ENCODE measurements at places on chromosomes 12 and 14.

DNA sequence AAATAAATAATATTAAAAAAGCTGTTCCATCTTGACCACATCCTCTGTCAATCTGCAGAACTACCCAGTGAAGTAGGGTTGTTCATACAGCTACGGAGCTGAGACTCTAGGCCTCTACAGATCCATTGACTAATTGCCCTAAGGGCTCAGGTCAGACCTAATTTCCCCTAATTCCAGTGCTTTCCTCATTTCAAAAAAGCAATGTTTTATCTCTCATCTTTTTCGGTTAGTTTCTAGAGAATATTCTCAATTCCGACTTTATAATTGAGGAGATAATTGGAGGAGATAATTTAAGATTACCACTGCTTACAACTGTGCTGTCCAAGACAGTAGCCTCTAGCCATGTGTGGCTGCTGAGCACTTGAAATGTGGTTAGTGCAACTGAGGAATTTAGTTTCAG, 167.1 kb downstream of the KIF21A start:
- H3K4me3 ChIP-seq: no peak overlapping the region
- no peaks in the 10 kb centered on the region for H3K36me3 ChIP-seq
- peaks cover 6% of the 10 kb centered on the region for H3K4me1 ChIP-seq
- H3K27me3 ChIP-seq: no peaks in the 10 kb centered on the region

GRCh38 chr12:9793779-9794395, 33.2 kb upstream of the CD69 start:
- no peak for DNase-seq
- peaks cover 10% of the 10 kb centered on the region for H3K4me1 ChIP-seq

DNA sequence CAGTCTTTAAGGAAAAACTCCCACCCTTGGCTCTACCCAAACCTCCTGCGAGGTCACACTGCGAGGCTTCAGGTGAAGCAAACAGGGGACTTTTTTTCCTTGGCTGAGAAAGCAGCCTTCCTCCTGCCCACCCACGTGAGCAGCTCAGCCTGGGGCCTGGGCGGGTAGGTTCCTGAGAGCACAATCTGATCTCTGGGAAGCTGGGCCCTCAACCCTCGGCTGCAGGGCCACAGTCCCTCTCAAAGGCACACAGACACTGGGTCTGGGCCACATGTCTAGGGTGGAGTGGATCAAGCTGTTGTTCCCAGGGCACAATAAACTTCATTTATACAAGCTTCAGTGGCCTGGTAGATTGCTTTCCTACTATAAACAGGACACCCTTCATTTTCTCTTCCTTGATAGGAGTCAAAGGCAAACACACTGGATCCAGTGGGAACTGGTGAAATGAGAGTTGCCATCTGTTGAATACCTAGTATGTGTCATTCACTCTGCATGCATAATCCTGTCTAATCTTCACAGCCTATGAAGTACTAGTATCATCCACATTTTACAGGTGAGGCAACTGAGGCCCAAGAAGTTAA, 41.3 kb upstream of the PNMA1 start:
- no peak overlapping the region for H3K4me3 ChIP-seq
- no peaks in the 10 kb centered on the region for H3K27me3 ChIP-seq
- peak overlapping the region; percentile 79 for H3K27ac ChIP-seq
- DNase-seq: no peak
- H3K4me1 ChIP-seq: peaks cover 85% of the 10 kb centered on the region
- peaks cover 5% of the 10 kb centered on the region for H3K36me3 ChIP-seq

DNA sequence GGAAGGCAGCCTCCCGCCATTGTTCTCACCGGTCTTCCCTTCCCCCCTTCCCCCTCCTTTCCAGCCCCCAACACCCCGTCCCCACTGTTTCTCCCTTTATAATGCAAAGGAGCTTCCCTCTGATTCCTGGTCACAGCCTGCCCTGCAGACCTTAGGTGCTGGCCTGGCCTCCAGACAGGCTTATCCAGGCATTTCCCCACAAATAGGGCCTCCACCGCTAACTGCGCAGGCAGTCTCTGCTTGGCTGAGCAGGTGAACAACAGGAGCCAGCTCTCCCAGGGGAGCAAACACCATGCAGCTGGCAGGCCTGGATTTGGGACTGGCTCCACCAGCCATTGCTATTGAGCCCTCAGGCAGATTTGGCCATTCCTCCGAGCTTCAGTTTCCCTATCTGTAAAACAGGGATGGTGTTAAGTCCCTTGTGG, 46.0 kb downstream of the SMIM41 start:
- peaks cover 35% of the 10 kb centered on the region for H3K27me3 ChIP-seq
- peaks cover 60% of the 10 kb centered on the region for H3K4me1 ChIP-seq
- no peaks in the 10 kb centered on the region for H3K36me3 ChIP-seq
- no peak overlapping the region for H3K27ac ChIP-seq
- DNase-seq: no peak
- H3K4me3 ChIP-seq: no peak overlapping the region

DNA sequence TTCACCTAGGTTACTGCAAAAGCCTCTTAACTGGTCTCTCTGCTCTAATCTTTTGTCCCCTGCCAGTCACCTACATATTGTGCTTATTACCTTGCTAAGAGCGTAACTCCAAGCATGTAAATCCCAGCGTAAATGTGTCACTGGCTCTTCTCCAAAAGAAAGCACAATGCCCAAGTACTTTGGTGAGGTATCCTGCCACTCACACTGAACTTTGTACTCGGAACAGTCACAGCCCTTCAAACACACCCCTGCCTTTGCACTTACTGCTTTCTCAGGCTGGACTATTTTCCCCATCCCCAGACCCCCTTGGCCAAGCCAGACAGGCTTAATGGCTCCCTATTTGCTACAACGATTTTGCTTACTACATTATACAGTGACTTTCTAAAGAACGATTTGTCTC, 31.7 kb downstream of the GALNT4 start:
- no peaks in the 10 kb centered on the region for H3K27me3 ChIP-seq
- no peak overlapping the region for H3K4me3 ChIP-seq
- no peaks in the 10 kb centered on the region for H3K4me1 ChIP-seq
- H3K36me3 ChIP-seq: peaks cover 26% of the 10 kb centered on the region
- DNase-seq: no peak

- H3K27me3 ChIP-seq: peaks cover 3% of the 10 kb centered on the region
- no peak for DNase-seq
- H3K36me3 ChIP-seq: peaks cover 23% of the 10 kb centered on the region
- no peak overlapping the region for H3K27ac ChIP-seq
- no peak overlapping the region for H3K4me3 ChIP-seq
These were observed 7.3 kb downstream of the AVIL start for GRCh38 chr12:57811028-57811755.

GRCh38 chr12:42641221-42641885, 51.8 kb upstream of the PRICKLE1 start:
- peaks cover 2% of the 10 kb centered on the region for H3K27me3 ChIP-seq
- no peak overlapping the region for H3K27ac ChIP-seq
- no peak overlapping the region for H3K4me3 ChIP-seq
- H3K36me3 ChIP-seq: no peaks in the 10 kb centered on the region
- H3K4me1 ChIP-seq: peaks cover 23% of the 10 kb centered on the region
- no peak for DNase-seq

- H3K27ac ChIP-seq: no peak overlapping the region
- no peaks in the 10 kb centered on the region for H3K27me3 ChIP-seq
- no peak overlapping the region for H3K4me3 ChIP-seq
These were observed 1057.6 kb downstream of the GALC start for GRCh38 chr14:86935241-86935885.

GRCh38 chr12:72010356-72010755, 71.7 kb downstream of the TPH2 start:
- peaks cover 10% of the 10 kb centered on the region for H3K4me1 ChIP-seq
- no peak overlapping the region for H3K27ac ChIP-seq
- no peak overlapping the region for H3K4me3 ChIP-seq

DNA sequence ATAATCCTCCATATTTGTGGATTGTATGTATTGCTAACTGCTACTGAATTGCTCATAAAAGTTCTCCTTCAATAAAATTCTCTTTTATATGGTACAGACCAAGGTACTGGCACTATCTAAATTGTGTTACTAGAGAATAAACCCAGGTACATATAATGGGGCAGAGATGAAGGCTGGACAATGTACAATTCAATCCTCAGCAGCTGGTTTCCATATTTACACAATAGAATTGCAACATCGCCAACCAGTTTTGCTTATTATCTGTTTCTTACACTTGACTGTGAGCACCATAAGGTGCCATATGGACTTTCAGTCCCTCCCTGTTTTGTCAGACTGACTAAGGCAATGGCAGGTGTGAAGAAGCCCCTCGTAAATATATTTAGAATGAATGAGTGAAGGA, 18.1 kb downstream of the KITLG start:
- no peak overlapping the region for H3K4me3 ChIP-seq
- H3K27me3 ChIP-seq: peaks cover 3% of the 10 kb centered on the region
- no peaks in the 10 kb centered on the region for H3K36me3 ChIP-seq

- no peak overlapping the region for H3K4me3 ChIP-seq
- DNase-seq: no peak
- H3K27ac ChIP-seq: no peak overlapping the region
- peaks cover 21% of the 10 kb centered on the region for H3K4me1 ChIP-seq
- no peaks in the 10 kb centered on the region for H3K36me3 ChIP-seq
These were observed 39.4 kb downstream of the RTN1 start for GRCh38 chr14:59831121-59831730.

- no peaks in the 10 kb centered on the region for H3K4me1 ChIP-seq
- no peaks in the 10 kb centered on the region for H3K36me3 ChIP-seq
- H3K27ac ChIP-seq: peak overlapping the region; percentile 39
- DNase-seq: no peak
These were observed 11.3 kb downstream of the ALDH1L2 start for GRCh38 chr12:105072888-105073488.

DNA sequence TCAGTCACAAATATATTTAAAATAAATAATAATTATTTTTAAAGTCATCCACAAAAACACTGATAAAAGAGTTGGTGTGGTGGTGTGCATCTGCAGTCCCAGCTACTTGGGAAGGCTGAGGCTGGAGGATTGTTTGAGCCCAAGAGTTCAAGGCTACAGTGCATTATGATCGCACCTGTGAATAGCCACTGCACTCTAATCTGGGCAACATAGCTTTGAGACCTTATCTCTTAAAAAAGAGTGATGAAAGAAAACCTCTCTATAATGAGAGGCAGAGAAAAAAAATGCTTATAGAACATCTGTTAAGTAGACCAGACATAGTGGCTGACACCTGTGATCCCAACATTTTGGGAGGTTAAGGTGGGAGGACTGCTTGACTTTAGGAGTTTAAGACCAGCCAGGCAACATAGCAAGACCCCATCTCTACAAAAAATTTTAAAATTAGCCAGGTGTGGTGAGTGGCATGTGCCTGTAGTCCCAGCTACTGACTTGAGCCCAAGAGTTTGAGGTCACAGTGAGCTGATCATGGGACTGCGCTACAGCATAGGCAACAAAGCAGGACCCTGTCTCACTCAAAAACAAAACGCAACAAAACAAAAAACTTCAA, 50.5 kb downstream of the RALGAPA1 start:
- no peak overlapping the region for H3K27ac ChIP-seq
- no peaks in the 10 kb centered on the region for H3K27me3 ChIP-seq
- DNase-seq: no peak
- H3K4me3 ChIP-seq: no peak overlapping the region
- H3K4me1 ChIP-seq: no peaks in the 10 kb centered on the region

DNA sequence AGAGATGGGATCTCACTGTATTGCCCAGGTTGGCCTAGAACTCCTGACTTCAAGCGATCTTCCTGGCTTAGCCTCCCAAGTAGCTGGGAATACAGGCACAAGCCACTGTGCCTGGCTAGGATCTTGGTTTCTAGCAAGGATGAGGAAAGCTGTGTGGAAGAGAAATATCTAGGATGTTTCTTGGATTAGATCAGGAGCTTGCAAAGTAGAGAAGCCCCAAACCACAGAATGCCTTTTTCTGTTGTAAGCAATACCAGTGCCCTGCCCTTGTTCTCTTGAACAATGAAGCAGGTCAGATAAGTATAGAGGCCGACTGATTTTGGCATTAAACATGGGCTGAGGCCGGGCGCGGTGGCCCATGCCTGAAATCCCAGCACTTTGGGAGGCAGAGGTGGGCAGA, 44.3 kb upstream of the STRN3 start:
- H3K27me3 ChIP-seq: no peaks in the 10 kb centered on the region
- H3K27ac ChIP-seq: no peak overlapping the region
- peaks cover 21% of the 10 kb centered on the region for H3K36me3 ChIP-seq
- DNase-seq: no peak
- H3K4me1 ChIP-seq: no peaks in the 10 kb centered on the region

GRCh38 chr14:99812096-99812750, 19.0 kb downstream of the EML1 start:
- H3K27ac ChIP-seq: peak overlapping the region; percentile 55
- no peak for DNase-seq
- peaks cover 37% of the 10 kb centered on the region for H3K4me1 ChIP-seq
- no peak overlapping the region for H3K4me3 ChIP-seq
